Activated CD4-positive, alpha-beta T cell treated with anti-CD3 and anti-CD28 coated beads, Interleukin-2, amount 10 ng/mL, durations not matched to agents 24 days and 14 days (primary cell): ENCODE measurements at places on chromosomes 16 and 17. TPM values are rescaled to one million over a fixed set of nuclear protein-coding genes. Genes with fewer than 3 reads are reported as not detected.

The LITAF gene
- total RNA-seq: 163 and 170 TPM in 2 replicates

The CCL15 gene
- total RNA-seq: not detected in 2 replicates

The YPEL2 gene
- total RNA-seq: 6.2 and 7.0 TPM in 2 replicates

DNA sequence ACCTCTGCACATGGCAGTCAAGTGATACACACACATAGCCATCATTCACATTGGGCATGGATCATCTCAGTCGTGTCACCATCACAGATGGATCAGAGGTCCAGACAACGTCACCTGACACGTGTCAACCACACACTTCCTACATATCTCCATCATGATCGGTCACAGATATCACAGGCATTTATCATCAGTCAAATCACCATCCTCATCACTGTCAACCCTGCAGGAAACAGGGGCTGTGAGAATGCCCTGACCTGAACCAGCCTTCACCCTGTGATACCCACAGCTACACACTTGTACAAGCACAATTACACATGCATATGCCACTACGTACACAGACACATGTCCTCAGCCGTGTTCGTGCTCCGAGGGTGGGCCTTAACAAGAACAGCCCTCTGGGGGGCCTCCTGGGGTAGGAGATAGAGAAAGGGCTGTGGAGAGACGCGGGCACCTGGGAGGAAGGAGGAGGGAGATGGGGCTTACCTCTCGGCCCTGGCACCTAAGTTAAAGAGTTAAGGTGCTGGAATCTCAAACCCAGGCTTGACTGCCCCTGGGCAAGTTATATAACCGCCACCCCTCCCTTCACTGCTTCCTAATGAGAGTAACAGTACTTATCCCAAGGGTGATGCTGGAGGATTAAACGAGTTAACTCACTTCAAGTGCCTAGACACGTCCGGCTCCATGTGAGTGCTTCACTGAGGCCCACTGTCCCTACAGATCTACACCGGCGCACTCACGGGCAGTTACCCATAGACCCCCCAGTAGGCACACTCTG is 1.1 kb downstream of the SLC12A4 start:
- peak overlapping the region; percentile 95 for H3K27ac ChIP-seq
- H3K36me3 ChIP-seq: peaks cover 3% of the 10 kb centered on the region
- H3K4me3 ChIP-seq: peak overlapping the region; percentile 97
- peaks cover 24% of the 10 kb centered on the region for H3K4me1 ChIP-seq
- DNase-seq: peak; percentile 71

DNA sequence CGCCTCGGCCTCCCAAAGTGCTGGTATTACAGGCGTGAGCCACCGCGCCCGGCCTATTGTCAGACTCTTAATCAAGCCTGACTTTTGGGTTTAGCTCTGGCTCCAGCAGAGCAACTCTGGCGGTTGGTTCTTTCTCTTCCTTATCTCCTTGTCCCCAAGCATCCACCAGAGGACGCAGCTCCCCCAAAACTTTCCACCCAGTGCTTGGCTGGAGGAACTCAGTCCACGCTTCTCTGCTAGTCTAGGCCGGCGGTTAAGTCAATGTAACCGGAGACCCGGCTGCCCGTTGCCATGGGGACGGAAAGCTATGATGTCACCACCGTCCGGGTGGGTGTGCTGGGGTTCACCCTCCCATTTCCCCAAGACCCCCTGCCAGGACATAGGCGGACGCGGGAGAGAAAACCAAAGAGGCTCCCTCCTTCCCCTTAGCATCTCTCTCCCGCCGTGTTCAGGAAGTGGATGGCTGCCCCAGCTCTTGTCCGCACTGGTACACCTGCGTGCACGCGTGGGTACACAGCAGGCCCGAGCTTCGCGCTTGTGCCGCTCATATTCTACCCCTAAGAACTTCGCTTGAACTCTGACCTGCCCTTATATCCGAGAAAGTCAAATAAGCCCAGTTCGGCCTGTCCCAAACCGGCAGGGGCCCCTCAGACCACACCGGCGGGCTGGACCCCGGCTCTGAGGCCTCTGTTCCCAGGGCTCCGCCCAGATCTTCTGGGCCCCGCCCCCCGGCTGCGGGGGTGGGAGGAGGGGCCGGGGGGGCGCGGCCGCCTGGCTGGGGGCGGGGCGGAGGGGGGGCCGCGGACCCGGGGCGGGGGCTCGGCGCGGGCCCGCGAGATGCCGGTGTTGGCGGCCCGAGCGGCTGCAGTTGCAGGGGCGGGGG is at the start of gene RND2:
Gene RND2, plus strand, starts transcription at position 825 of the 883 bp plus-strand sequence. CDS start 117 bp downstream, outside the sequence.
- DNase-seq: peak; percentile 93
- peak within 1 kb of the TSS; percentile 83 for H3K27ac ChIP-seq
- no peaks in the 10 kb centered on the region for H3K36me3 ChIP-seq
- H3K27me3 ChIP-seq: peaks cover 15% of the 10 kb centered on the region
- peak within 1 kb of the TSS; percentile 89 for H3K4me3 ChIP-seq
- H3K4me1 ChIP-seq: peaks cover 19% of the 10 kb centered on the region

- no peak overlapping the region for H3K27ac ChIP-seq
- H3K27me3 ChIP-seq: no peaks in the 10 kb centered on the region
- no peak overlapping the region for H3K4me3 ChIP-seq
- DNase-seq: no peak
These were observed 50.6 kb downstream of the SNX20 start for GRCh38 chr16:50630394-50631020.

DNA sequence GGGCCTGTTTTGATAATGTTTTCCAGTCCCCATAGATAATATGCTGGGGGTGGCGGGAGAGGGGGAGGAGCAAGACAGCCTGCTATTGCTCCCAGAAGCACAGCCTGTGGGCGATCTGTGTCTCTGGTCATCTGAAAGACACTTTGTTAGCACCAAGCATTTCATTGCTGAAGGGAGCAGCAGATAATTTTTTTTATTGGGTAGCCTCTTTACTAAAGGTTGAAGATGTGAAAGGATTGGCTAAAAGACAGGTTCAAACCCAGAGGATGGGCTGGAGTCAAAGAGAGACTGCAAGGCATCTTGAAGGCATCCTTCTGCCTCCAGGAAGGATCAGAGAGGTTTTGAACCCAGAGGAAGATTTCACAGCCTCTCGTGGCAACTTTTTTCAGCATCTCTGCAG is 60.6 kb downstream of the C17orf67 start:
- H3K27ac ChIP-seq: no peak overlapping the region
- peaks cover 8% of the 10 kb centered on the region for H3K4me1 ChIP-seq
- no peak overlapping the region for H3K4me3 ChIP-seq
- no peaks in the 10 kb centered on the region for H3K36me3 ChIP-seq

DNA sequence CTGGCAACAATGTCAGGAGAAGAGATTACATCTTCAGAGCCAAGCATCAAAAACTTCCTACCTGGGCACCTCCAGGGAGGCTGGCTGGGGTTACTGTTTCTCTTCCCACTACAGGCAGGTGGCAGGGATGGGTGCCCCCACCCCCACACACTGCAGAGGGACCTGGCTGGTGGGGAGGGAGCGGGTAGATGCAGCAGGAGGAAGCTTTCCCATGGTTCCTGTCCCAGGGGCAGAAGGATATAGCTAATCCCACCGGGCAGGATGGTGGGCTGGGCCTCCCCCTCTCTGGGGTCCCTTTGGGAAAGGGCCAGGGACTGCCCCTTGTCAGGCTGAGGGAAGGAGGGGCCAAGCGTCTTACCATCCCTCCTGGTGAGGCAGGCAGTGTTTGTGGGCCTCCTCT is 16.7 kb upstream of the MTMR4 start:
- no peak overlapping the region for H3K27ac ChIP-seq
- DNase-seq: peak; percentile 54
- peaks cover 18% of the 10 kb centered on the region for H3K4me1 ChIP-seq
- peak overlapping the region; percentile 40 for H3K4me3 ChIP-seq
- H3K27me3 ChIP-seq: peaks cover 43% of the 10 kb centered on the region

The CCR7 gene
- total RNA-seq: 217 and 220 TPM in 2 replicates

- no peak overlapping the region for H3K27ac ChIP-seq
- H3K4me1 ChIP-seq: no peaks in the 10 kb centered on the region
- H3K4me3 ChIP-seq: no peak overlapping the region
- DNase-seq: peak; percentile 89
- H3K27me3 ChIP-seq: peaks cover 20% of the 10 kb centered on the region
- H3K36me3 ChIP-seq: no peaks in the 10 kb centered on the region
These were observed 24.2 kb downstream of the B9D1 start for GRCh38 chr17:19338031-19338990.

The ARHGDIG gene
- not detected in 2 replicates for total RNA-seq

- peaks cover 24% of the 10 kb centered on the region for H3K4me1 ChIP-seq
- no peaks in the 10 kb centered on the region for H3K27me3 ChIP-seq
- peak overlapping the region; percentile 36 for H3K27ac ChIP-seq
- peaks cover 54% of the 10 kb centered on the region for H3K36me3 ChIP-seq
- DNase-seq: no peak
These were observed 15.0 kb downstream of the SLC16A3 start for GRCh38 chr17:82243648-82244412.

- DNase-seq: no peak
- H3K4me3 ChIP-seq: no peak overlapping the region
- peaks cover 9% of the 10 kb centered on the region for H3K27me3 ChIP-seq
- peaks cover 10% of the 10 kb centered on the region for H3K4me1 ChIP-seq
- H3K36me3 ChIP-seq: no peaks in the 10 kb centered on the region
- no peak overlapping the region for H3K27ac ChIP-seq
These were observed 19.4 kb upstream of the ATP5MC1 start for GRCh38 chr17:48873209-48873608.

The ARL5C gene
- not detected in 2 replicates for total RNA-seq

The OR2C1 gene
- total RNA-seq: not detected in 2 replicates

- no peak for DNase-seq
- H3K27ac ChIP-seq: no peak overlapping the region
- H3K4me3 ChIP-seq: no peak overlapping the region
- H3K36me3 ChIP-seq: no peaks in the 10 kb centered on the region
- peaks cover 3% of the 10 kb centered on the region for H3K4me1 ChIP-seq
These were observed 4.4 kb upstream of the HEATR3 start for GRCh38 chr16:50061326-50061725.

- H3K4me3 ChIP-seq: no peak overlapping the region
- H3K27ac ChIP-seq: no peak overlapping the region
- H3K27me3 ChIP-seq: no peaks in the 10 kb centered on the region
These were observed 18.8 kb downstream of the CLUH start for GRCh38 chr17:2692781-2693135.

DNA sequence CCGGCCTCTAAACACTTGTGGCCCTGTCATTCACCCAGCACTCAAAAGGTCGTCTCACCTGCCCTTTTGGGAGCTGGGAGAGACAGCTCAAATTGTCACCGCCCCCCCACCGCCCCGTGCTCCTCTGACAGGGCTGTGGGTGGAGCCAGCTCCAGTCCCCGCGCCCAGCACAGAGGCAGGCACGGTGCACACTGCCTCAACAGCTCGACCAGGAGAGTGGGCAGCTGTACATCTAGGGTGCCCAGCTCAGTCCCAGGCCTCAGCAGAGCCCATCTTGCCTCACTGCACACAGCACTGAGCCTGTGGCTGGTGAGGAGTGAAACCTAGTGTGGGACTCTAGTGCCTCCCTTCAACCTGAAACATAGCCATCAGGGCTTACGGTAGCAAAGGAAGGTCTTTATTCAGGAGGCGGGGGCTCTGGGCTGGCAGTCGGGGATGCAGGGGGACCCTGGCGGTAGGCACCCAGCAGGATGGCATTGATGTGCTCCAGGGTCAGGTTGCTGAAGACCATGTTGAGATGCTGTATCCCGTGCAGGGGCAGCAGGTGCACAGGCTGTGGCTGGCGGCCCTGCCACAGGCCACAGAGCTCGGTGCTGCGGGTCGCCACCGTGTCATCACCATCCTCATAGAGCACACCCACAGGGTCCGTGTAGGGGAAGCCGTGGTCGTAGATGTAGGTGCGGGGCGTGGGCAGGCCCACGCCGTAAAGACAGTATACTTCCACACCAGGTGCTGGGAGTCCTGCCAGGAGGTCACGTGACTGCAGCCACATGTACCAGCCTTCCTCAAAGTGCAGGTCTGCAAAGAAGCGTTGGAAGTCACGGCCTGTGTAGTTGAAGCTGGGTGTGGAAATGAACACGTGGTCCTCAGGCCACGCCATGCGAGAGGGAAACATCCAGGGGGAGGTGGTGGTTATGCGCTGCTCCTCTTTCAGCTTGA is 3.1 kb upstream of the PSMB10 start:
- peaks cover 31% of the 10 kb centered on the region for H3K36me3 ChIP-seq
- H3K27ac ChIP-seq: peak overlapping the region; percentile 71
- H3K27me3 ChIP-seq: no peaks in the 10 kb centered on the region
- peaks cover 35% of the 10 kb centered on the region for H3K4me1 ChIP-seq
- H3K4me3 ChIP-seq: peak overlapping the region; percentile 43

DNA sequence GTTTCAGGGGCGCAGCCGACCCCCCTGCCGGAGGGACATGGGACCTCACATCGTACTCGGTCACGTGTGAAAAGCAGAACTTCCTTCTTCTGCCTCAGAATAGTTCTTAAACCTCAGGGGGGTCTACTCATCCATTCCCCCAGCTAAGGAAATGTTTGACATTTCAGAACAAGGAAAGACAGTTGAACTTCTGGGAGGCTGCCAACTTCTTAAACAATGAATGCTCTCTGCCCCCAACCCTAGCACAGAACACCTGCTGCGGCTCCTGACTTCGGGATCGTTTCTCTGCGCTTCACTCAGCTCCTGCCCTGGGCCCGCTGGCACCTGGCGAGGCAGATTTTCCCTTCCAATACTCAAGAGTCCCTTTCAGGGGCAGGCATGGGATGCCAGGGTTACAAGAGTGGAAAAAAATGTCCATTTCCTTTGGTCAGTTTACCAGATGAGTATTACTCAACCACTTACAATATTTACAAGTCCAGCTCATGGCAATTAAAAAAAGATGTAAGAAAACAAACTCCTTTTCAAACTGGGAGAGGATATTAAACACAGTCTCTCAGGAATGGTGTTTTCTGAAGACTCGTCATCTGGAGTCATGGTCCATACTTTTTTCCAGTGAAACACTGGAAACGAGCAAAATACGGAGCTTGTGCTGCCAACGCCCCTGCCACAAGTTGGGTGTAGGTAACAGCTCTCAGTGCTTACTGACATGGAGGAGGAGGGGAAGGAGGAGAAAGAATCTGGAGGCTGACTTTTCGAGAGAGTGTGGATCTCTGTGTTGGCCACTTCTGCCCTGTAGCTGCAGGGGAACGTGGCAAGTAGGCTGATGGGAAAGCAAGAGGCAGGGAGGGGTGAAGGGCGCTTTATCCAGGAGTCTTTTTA is 235.7 kb downstream of the NTN1 start:
- no peak overlapping the region for H3K4me3 ChIP-seq
- no peak for DNase-seq
- H3K4me1 ChIP-seq: peaks cover 17% of the 10 kb centered on the region
- H3K27me3 ChIP-seq: no peaks in the 10 kb centered on the region
- no peaks in the 10 kb centered on the region for H3K36me3 ChIP-seq

The KCNH4 gene
- 1.6 and 2.3 TPM in 2 replicates for total RNA-seq

DNA sequence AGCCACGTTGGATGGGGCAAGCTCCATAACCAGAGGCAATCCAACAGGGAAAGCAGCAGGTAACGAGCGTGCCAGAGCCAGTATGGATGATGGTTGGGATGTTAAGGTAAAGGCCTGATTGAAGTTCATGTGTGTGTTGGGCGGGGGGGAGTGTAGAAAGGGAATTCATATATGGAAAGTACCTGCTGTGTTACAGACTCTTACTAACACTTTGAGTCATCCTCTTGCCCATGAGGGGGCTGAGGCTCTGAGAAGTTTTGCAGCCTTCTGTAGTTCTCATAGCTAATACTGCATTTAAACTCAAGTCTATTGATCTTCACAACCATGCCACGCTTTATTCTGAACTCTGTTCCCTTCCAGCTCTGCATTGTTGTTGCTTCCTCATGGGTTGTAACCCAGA is 28.5 kb downstream of the SYCE1L start:
- no peak for DNase-seq
- H3K27ac ChIP-seq: no peak overlapping the region
- H3K4me3 ChIP-seq: no peak overlapping the region
- no peaks in the 10 kb centered on the region for H3K4me1 ChIP-seq
- peaks cover 8% of the 10 kb centered on the region for H3K27me3 ChIP-seq
- no peaks in the 10 kb centered on the region for H3K36me3 ChIP-seq

GRCh38 chr16:89729863-89730593 is 8.7 kb downstream of the ZNF276 start:
- no peak overlapping the region for H3K4me3 ChIP-seq
- H3K4me1 ChIP-seq: peaks cover 14% of the 10 kb centered on the region
- H3K36me3 ChIP-seq: peaks cover 61% of the 10 kb centered on the region

The CACNG3 gene
- not detected in 2 replicates for total RNA-seq
